Fibroblast of the aortic adventitia (primary cell): ENCODE measurements at places on chromosomes 1 and 21. TPM values are rescaled to one million over a fixed set of nuclear protein-coding genes. Genes with fewer than 3 reads are reported as not detected.

The ATP6V1G3 gene
- not detected in 2 replicates for total RNA-seq

The GBP7 gene
- not detected in 2 replicates for total RNA-seq

The MPL gene
- not detected in 2 replicates for total RNA-seq

The KRTAP19-1 gene
- not detected in 2 replicates for total RNA-seq

The STRIP1 gene
- 29.0 and 50.3 TPM in 2 replicates for total RNA-seq

The ZMPSTE24 gene
- 41.0 and 103 TPM in 2 replicates for total RNA-seq

The MATN1 gene
- total RNA-seq, result 0.18 and 0.25 TPM in 2 replicates

The METTL18 gene
- 7.8 and 12.7 TPM in 2 replicates for total RNA-seq

The DRAXIN gene
- total RNA-seq, result 2.4 TPM in 1 of 2 replicates, not detected in the other

The C2CD2 gene
- total RNA-seq, result 14.7 and 20.2 TPM in 2 replicates

The FCRL6 gene
- not detected in 2 replicates for total RNA-seq

The EPHA8 gene
- not detected in 2 replicates for total RNA-seq

The LCE2C gene
- not detected in 2 replicates for total RNA-seq

The PDE4B gene
- total RNA-seq, result 2.3 and 8.7 TPM in 2 replicates

The CATSPERE gene
- total RNA-seq, result 0.49 and 1.1 TPM in 2 replicates

The KPRP gene
- not detected in 2 replicates for total RNA-seq

The PTPN22 gene
- 0.99 and 1.6 TPM in 2 replicates for total RNA-seq

The RPE65 gene
- not detected in 2 replicates for total RNA-seq

The CRYAA gene
- not detected in 2 replicates for total RNA-seq

The HOOK1 gene
- total RNA-seq, result under 0.01 TPM in 1 of 2 replicates, not detected in the other

The LAD1 gene
- total RNA-seq, result not detected in 2 replicates

The EXO5 gene
- 11.5 and 15.1 TPM in 2 replicates for total RNA-seq

The ARMH1 gene
- 0.41 and 1.7 TPM in 2 replicates for total RNA-seq

The PLXNA2 gene
- 4.3 and 8.0 TPM in 2 replicates for total RNA-seq

The RSPH1 gene
- 0.16 TPM in 1 of 2 replicates, not detected in the other for total RNA-seq

The NPR1 gene
- total RNA-seq, result 1.5 and 24.0 TPM in 2 replicates

The VWA5B1 gene
- total RNA-seq, result not detected in 2 replicates

The ITLN2 gene
- 3.8 TPM in 1 of 2 replicates, not detected in the other for total RNA-seq

The PSRC1 gene
- 10.0 and 19.0 TPM in 2 replicates for total RNA-seq

The BECN2 gene
- total RNA-seq, result not detected in 2 replicates

The LCE6A gene
- not detected in 2 replicates for total RNA-seq

The PEA15 gene
- total RNA-seq, result 72.1 and 224 TPM in 2 replicates

The GART gene
- 75.4 and 104 TPM in 2 replicates for total RNA-seq

The TNFRSF4 gene
- total RNA-seq, result 0.65 TPM in 1 of 2 replicates, not detected in the other

The KRTAP15-1 gene
- not detected in 2 replicates for total RNA-seq

The CD101 gene
- 0.09 and 0.41 TPM in 2 replicates for total RNA-seq

The FMO3 gene
- total RNA-seq, result 1.3 TPM in 1 of 2 replicates, not detected in the other

The NTNG1 gene
- total RNA-seq, result 2.0 and 20.9 TPM in 2 replicates
